SJSA1 (cell line): ENCODE measurements at places on chromosomes 16 and 17. TPM values are rescaled to one million over a fixed set of nuclear protein-coding genes. Genes with fewer than 3 reads are reported as not detected.

GRCh38 chr17:72618001-72618509 lies 474.4 kb downstream of the SLC39A11 start:
- no peak for DNase-seq

DNA sequence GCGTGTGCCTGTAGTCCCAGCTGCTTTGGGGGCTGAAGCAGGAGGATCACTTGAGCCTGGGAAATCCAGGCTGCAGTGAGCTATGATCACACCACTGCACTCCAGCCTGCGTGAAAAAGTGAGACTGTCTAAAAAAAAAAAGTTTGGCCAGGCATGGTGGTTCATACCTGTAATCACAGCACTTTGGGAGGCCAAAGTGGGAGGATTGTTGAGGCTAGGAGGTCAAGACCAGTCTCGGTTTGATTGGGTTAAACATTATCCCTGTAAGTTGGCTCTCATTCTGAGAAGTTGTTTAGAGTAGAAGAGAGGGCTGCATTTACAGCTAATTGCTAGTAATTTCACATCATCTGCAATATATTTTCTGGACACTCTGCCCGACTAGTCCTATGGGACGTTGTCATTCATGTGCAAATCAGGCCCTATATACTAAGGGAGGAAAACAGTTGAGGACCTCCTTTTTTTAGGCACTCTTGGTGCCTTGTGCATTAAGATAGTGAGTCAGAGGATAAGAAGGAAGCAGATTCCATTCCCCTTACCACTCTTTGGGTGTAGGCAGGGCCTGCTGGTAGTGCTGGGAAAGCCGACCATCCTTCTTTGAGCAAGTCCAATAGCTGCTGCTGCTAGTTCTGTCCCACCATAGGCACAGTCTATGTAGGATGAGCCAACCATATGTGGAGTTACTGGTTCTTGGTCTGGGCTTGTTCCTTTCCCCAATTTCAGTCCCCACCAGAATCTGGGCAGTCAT lies 18.7 kb downstream of the HMOX2 start:
- DNase-seq = peak; percentile 67

GRCh38 chr16:5882087-5882640 lies 784.6 kb upstream of the EEF2KMT start:
- no peak for DNase-seq

Gene ITGA2B
- total RNA-seq = 0.29 TPM in 1 of 2 replicates, not detected in the other

- no peak for DNase-seq
Measured at GRCh38 chr17:40671282-40671681, 6.3 kb upstream of the KRT222 start.
